NCI-H1436 treated with DMSO at 0.1 percent for 48 hours (cell line): ENCODE measurements at places on chromosomes 11 and 22.

GRCh38 chr22:44710474-44711240, 8.7 kb downstream of the PRR5 start:
- DNase-seq, result no peak

- no peak for DNase-seq
Observed at GRCh38 chr22:26055693-26056092, 113.6 kb upstream of the SEZ6L start.

DNA sequence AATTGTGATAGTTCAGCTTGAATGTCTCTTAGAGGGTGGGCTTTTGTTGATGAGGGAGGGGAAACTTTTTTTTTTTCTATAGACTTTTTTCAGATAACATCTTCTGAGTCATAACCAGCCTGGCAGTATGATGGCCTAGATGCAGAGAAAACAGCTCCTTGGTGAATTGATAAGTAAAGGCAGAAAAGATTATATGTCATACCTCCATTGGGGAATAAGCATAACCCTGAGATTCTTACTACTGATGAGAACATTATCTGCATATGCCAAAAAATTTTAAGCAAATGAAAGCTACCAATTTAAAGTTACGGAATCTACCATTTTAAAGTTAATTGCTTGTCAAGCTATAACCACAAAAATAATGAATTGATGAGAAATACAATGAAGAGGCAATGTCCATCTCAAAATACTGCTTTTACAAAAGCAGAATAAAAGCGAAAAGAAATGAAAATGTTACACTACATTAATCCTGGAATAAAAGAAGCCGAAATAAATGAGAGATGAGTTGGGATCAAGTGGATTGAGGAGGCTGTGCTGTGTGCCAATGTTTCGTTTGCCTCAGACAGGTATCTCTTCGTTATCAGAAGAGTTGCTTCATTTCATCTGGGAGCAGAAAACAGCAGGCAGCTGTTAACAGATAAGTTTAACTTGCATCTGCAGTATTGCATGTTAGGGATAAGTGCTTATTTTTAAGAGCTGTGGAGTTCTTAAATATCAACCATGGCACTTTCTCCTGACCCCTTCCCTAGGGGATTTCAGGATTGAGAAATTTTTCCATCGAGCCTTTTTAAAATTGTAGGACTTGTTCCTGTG, 3.9 kb downstream of the MALAT1 start:
- DNase-seq, result no peak

DNA sequence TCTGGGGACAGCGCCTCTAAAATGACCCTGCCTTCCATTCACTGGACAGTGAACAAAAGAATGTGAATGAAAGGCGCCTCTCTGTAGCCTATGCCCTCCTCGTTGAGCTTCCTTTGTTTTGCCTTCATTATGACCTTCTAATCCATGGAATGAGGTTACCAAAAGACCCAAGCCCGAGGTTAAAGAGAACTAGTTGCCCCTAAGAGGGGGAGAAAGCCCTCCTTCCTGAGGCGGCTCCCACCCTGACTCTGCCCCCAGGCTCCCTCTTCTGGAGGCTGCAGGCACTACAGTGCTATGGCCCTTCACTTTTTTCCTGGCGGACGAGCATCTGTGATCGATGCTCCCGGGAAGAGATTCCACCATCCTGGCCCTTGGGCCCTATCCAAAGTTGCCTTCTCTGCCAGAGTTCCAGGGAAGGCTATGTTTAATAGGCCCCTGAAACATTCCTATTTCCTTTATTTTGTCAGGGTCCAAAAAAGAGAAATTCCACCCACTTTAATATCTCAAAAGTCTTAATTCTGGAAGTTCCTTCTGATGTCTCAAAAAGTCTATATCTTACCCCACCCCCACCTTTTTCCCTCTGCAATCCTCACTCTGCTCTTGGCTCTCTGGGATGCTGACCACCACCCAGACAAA, 147.3 kb downstream of the FEZ1 start:
- DNase-seq, result no peak

GRCh38 chr22:50537765-50538164, 7.9 kb upstream of the KLHDC7B start:
- no peak for DNase-seq

DNA sequence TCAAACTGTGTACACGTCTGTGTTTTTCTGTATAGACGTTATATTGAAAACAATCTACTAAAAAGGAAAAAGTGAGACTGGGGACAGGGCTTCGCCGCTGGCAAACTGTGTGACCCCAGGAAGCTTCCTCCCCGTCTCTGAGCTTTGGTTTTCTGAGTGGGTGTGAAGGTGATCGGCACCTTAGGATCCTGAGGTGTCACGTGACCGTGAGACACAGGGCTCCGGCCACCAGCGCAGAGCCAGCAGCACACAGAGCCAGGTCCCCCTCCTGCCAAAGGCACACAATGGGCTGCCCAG, 32.0 kb downstream of the KIAA0930 start:
- no peak for DNase-seq

DNA sequence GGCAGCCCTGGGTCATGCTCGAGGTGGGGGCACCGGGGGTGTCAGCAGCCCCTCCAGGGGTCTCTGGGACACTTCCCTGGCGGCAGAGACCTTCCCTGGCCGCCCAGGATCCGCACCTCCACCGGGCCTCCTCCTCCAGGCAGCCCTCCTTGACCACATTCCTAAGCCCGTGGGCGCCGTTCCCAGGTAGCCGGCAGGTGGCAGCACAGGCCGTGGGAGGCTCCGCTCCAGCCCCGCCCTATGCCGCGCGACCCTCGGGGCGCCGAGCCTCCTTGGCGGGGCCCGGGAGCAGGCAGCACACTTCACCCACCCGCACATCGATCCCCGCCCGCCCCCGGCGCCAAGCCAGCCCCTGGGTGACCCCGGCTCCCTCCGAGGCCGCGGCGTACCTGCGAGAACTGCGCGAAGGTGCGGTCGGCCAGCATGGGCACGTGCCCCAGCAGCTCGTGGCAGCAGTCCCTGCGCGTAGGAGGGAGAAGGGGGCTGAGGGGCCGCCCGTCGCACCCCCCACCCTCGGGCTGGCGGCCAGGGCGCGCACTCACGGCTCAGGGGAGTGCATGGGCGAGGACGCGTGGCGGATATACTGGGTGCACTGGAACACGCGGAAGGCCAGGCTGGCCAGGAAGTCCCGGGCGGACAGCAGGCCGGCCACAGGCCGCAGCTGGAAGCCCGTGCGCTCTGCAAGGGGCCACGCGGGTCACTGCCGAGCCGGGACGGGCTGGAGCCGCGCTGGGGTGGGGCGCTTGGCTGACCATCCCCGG, 5.3 kb upstream of the INS start:
- DNase-seq, result no peak

GRCh38 chr11:88972210-88972609, 93.6 kb downstream of the GRM5 start:
- DNase-seq, result no peak

DNA sequence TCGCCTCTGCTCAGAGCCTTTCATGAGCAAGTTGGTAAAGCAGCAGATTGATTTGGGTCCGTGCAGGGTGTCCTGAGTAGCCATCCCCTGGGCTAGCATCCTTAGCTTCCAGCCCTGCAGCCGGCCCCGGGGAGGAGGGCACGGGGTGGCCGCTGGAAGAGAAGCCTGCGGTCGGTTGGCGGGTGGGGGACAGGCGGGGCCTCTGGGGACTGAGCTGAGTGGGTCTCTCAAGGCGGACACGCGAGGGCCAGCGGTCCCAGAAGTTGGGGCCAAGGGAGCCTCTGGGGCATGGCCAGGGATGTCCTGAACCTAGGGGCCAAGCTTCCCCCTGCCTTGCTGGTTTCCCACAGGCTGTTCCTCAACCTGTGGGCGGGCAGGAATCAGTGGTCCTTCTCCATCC, 143.0 kb downstream of the TBC1D22A start:
- DNase-seq, result no peak

- no peak for DNase-seq
Observed at GRCh38 chr11:116774661-116775060, 1.9 kb upstream of the BUD13 start.

DNA sequence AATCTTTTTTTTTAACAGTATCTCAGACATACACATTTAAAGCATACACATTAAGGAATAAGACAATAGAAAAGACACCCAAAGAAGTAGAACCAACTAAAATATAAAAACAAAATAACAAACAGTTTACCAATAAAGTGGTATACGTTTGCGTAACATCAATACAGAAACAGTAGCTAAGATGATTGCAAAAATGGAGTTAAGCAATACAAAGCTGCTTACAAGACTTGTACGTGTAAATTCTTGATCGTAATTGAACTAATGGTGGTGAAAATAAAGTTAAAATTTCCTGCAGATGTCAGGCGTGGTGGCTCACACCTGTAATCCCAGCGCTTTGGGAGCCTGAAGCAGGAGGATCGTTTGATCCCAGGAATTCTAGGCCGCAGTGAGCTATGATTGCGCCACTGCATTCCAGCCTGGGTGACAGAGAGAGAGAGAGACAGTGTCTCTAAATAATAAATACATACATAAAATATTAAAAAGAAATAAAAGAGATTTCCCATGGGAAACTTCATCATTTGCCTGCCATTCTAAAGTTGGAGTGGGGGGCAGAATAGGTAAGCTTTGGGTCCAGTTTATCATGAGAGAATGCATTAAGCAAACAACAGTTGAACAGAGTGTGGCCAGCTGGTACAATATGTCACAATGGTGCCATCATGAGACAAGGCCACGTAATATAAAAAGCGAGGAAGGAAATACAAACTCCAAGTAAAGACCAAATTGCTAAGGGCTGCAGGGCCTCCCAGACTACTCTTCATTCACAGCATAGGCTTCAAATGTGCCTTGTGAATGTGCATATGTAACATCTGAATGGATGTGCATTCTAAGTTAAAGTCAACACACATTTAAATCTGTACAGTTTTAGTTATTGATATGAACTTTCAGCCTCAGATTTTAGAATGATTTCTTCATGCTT, 38.9 kb upstream of the EED start:
- no peak for DNase-seq

GRCh38 chr11:22832315-22833015, 2.9 kb upstream of the SVIP start:
- no peak for DNase-seq

GRCh38 chr22:19061471-19062138, 60.6 kb downstream of the DGCR2 start:
- no peak for DNase-seq

- no peak for DNase-seq
Observed at GRCh38 chr11:72805216-72805615, 9.0 kb upstream of the ATG16L2 start.

DNA sequence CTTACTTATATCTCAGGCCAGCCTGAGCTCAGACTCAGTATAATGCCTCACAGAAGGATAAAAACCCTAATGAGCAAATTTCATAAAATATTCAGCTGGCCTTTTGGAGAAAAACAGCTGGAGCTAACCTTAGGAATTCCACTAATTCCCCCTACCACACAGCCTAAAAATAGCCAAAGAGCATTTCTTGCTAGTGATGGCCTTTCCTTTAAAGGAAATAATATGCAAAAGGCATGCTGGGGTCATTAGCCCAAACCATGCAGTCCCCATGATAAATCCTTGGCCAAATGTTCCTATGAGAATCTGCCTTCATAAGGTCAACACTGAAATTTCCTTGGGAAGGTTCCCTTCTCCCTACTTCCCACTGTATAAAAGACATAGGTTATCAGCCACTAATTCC, 38.2 kb downstream of the SYTL2 start:
- no peak for DNase-seq

GRCh38 chr11:78147807-78148206, 8.4 kb upstream of the ALG8 start:
- peak; percentile 9 for DNase-seq

- no peak for DNase-seq
Observed at GRCh38 chr11:45413156-45413858, 127.2 kb upstream of the SYT13 start.

DNA sequence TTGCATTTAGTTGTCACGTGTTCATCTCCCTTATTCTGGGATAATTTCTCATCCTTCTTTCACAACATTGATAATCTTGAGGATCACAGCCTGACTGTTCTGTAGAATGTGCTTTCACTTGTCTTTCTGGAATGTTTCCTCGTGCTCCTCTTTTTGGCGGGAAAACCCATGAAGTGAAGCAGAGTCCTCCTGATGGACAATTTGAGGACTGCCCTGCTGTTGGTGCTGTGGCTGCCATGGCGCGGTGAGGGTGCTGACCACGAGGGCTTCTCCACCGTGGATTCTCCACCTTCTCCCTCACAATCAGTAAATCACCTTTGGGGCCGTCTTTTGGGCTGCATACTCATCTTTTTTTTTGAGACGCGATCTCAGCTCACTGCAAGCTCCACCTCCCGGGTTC, 946.9 kb downstream of the BRD1 start:
- no peak for DNase-seq

- no peak for DNase-seq
Observed at GRCh38 chr11:69526453-69526810, 45.0 kb downstream of the LINC01488 start.

GRCh38 chr11:118064956-118065355, 11.9 kb upstream of the TMPRSS4 start:
- no peak for DNase-seq

DNA sequence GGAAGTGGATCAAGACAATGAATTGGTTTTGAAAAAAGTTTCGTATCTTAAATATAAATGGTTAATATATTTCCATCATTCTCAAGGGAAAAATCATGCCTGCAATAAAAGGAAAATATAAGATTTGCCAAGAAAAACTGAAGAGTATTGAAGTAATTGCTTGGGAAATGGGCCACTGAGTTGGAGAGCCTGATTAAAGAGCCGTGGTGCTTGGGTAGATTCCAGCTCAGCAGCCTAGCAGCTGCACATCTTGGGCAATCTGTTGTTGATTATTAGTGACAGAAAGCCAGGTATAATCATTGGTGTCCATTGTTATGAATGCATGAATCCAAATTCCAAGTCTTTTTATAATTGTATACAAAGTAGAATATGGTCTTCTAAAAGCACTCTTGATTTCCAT, 800.9 kb upstream of the CHORDC1 start:
- DNase-seq, result no peak

DNA sequence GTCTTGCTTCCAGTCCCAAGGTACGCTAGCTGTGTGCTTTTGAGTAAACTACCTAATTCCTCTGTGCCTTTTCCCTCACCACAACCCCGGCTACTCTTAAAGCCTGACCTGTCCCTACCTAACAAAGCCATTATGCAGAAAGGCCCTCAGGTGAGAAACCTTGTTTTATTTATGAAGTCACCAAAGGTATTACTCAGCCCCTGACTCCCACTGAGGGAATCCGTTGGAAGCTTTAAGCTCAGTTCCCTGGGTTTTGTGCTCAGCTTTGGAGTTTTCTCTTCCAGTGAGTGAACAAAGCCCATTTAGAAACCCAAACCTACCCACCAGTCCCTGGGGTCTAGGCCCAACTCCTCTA, 90.9 kb downstream of the APIP start:
- DNase-seq, result no peak

GRCh38 chr11:85844439-85845123, 10.6 kb upstream of the CCDC83 start:
- no peak for DNase-seq

GRCh38 chr11:8368194-8368593, 104.5 kb upstream of the LMO1 start:
- DNase-seq, result no peak
